Gastrocnemius medialis (tissue), 4 donors: ENCODE measurements at places on chromosomes 7 and 10. TPM values are rescaled to one million over a fixed set of nuclear protein-coding genes. Genes with fewer than 3 reads are reported as not detected.

DNA sequence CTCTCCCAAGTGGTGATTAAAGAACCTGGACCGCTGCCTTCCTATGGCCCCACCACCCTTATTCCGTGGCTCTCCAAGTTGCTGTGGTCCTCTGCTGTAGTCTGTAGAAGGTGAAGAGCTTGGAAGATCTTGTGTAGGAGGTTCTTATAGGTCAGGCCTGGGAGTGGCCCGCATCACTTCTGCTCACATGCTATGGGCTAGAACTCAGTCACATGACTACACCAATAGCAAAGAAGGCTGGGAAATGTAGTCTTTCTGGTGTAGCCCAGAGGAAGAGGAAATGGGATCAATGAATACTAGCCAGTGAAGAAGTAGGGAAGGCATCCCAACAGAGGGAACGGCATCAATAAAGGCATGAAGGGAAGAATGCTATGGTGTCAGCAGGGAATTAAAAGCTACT lies 41.3 kb upstream of the AOAH start:
- no peaks in the 10 kb centered on the region for H3K4me1 ChIP-seq
- no peak overlapping the region for H3K4me3 ChIP-seq
- H3K27ac ChIP-seq, result no peak overlapping the region
- no peaks in the 10 kb centered on the region for H3K36me3 ChIP-seq
- H3K27me3 ChIP-seq, result no peaks in the 10 kb centered on the region

DNA sequence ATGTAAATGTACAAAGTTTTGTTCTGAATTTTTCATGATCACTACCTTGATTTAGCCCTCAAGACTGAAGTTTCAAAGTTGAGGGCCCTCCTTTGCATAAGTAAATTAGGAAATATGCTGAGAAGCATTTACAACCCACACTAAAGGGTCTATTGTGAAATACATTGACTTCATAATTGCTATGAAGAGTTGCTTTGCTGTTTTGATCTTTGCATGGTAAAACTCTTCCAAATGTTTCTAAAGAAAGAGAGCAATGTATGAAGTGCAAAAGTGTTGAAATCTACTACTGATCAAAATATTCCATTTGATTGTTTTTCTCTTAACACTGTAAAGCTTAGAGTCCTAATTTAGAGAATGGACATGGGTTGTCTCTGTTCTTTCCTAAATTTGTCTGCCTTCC lies 77.2 kb downstream of the C7orf25 start:
- no peak for DNase-seq
- H3K36me3 ChIP-seq, result no peaks in the 10 kb centered on the region
- H3K4me3 ChIP-seq, result no peak overlapping the region
- no peaks in the 10 kb centered on the region for H3K27me3 ChIP-seq

DNA sequence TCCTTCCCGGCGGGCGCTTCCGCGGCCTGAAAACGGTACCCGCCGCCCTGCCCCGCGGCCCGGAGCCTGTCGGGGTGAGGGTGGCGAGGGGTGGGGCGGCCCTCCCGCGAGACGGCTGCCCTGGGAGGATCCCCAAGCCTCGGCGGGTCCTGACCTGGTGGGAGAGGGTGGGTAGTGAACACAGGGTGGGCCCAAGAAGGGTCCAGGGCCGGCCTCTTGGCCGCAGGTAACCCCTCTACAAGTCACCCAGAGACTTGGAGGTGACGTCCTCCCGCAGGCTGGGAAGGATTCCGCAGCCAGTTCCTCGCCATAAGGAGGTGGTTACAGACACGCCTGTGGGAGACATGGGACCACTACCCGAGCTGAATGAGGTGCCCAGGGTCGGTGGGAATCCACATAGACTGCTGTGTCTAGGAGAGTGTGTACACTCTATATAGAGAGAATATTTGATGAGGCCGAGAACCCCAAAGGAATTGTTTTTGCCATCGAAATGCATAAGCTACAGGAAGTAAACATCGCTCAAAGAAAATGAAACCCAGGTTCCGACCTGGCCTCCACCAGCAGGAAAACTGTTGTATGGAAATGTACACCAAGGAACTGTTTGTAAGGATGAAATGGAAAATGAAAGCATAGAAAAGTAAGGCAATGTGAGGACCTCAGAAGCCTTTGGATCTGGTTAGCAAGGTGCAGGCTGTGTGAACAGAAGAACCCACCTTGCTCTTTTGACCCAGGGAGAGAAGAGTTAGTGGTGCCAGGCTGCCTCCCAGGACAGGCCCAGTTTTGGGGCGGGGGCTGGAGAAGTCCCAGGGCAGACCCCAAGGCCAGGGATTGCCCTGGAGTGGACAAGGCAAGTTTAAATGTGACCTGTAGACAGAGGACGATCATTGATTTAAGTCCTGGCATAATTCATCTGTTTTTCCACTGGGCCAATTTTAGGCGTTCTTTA lies 659 bp downstream of the OPTN start:
- H3K4me1 ChIP-seq, result peaks cover 39% of the 10 kb centered on the region
- H3K36me3 ChIP-seq, result no peaks in the 10 kb centered on the region
- peak overlapping the region; percentile 99 for H3K27ac ChIP-seq
- DNase-seq, result no peak
- peak overlapping the region; percentile 94 for H3K4me3 ChIP-seq

DNA sequence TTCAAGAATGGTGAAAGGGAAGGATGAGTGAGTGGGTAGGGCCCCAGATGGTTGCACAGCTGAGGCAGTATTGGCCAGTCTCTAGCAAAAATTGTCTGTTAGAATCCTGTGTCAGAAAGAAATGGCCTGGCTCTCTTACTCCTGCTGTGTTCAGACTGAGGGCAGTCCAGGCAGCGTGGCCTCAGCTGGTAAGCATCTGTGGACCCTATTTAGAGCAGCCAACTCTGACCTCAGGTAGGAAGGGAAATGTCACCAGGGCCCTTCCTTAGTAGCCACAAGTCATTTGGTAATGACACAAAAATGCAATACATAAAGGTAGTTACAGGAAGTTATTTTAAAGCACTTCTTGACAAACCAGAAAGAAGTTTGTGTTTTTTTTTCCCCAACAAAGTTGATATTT lies 1194.7 kb downstream of the CNTNAP2 start:
- no peak for DNase-seq
- no peaks in the 10 kb centered on the region for H3K4me1 ChIP-seq
- no peak overlapping the region for H3K4me3 ChIP-seq
- no peaks in the 10 kb centered on the region for H3K27me3 ChIP-seq
- no peaks in the 10 kb centered on the region for H3K36me3 ChIP-seq
- H3K27ac ChIP-seq, result no peak overlapping the region

GRCh38 chr7:41747961-41748360 lies 45.1 kb upstream of the INHBA start:
- H3K27ac ChIP-seq, result no peak overlapping the region
- H3K36me3 ChIP-seq, result no peaks in the 10 kb centered on the region
- DNase-seq, result no peak
- H3K4me1 ChIP-seq, result no peaks in the 10 kb centered on the region
- no peaks in the 10 kb centered on the region for H3K27me3 ChIP-seq

DNA sequence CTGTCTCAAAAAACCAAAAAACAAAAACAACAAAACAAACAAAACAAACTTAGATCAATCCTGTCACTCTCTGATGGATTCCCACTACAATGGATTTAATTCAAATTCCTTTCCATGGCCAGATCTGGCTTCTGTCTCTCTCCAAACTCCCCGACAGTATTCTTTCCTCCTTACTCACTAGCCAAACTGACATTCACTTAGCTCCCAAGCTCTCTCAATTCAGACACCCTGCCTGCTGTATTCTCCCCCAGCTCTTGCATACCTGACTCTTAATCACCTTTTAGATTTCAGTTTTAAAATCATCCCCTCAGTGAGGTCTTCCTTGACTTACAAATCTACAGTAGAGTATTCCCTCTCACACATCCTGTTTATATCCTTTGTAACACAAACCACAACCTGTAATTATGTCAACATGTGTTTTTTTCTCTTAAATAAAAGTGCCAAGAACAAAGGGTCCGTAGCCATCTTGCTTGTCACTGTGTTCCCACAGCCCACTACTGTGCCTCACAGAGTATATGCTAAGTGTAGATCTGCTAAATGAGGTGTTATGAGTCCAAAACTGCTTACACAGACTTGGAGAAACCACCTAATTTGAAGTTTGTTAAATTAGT lies 14.4 kb downstream of the HERPUD2 start:
- no peaks in the 10 kb centered on the region for H3K36me3 ChIP-seq
- H3K27ac ChIP-seq, result no peak overlapping the region
- no peak overlapping the region for H3K4me3 ChIP-seq
- no peaks in the 10 kb centered on the region for H3K27me3 ChIP-seq
- H3K4me1 ChIP-seq, result peaks cover 24% of the 10 kb centered on the region

DNA sequence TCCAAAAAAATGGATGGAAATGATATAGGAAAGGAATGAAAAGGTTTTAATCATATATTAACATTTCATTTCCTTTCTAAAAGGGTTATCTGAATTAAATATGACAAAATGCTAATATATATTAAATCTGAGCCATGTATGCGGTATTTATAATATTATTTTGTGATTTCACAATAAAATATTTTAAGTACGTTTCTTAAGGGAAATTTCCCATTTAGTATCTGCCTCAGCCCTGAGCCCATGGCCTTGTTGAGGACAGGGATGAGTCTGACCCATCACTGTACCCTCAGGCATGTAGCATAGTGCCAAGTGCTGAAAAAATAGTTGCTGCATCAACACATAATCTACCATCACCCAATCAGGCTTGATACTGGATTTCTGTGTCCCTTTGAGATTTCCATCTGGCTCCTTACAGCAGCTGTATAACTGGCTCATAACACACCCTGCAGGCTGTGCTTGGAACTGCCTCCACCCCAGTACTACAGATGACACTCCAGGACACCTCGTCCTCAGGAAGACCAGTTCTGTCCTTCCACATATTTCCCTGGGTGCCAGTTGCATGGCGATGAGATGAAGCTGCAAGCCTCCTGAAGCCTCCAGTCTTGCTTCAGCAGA lies 59.4 kb upstream of the ASAH2 start:
- H3K36me3 ChIP-seq, result no peaks in the 10 kb centered on the region
- DNase-seq, result no peak

DNA sequence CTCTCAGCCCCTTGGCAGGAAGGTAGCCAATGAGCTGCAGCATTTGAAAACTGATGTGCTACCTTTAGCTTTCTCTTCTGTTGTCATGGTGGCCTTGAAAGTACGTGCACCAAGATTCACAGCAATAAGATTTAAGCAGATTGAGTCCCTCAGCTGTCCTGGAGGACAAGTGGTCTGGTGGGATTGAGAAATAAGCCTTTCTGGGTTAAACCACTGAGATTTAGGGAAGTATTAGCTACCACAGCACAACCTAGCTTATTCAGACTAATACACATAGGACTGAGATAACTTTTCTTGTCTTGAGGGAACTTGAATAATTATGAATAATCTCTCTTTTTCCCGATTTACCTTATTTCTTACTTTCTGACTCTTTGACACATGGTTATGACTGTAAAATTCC lies 324.0 kb downstream of the PTEN start:
- no peak overlapping the region for H3K4me3 ChIP-seq
- DNase-seq, result no peak
- no peaks in the 10 kb centered on the region for H3K27me3 ChIP-seq
- no peaks in the 10 kb centered on the region for H3K36me3 ChIP-seq
- no peak overlapping the region for H3K27ac ChIP-seq

DNA sequence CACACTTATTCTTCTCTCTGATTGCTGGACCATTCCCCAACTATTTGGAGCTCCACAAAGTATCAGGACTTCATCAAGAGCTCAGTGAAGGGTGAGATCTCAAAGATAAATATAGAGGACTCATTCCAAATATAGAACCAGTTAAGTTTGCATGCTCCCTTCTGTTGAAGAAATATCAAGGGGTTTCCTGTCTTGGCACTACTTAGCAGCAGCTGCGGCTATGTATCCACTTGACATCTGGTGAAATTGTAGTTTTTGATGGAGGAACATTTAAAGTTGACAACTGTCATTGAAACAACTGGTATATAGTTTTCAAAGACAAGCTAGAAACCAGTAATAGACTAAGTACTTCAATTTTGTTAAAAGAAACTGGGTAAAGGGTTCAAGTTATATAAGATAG lies 1.0 kb upstream of the SPAG6 start:
- H3K27me3 ChIP-seq, result peaks cover 60% of the 10 kb centered on the region
- H3K4me3 ChIP-seq, result no peak overlapping the region
- H3K4me1 ChIP-seq, result peaks cover 4% of the 10 kb centered on the region
- no peak for DNase-seq
- no peaks in the 10 kb centered on the region for H3K36me3 ChIP-seq

DNA sequence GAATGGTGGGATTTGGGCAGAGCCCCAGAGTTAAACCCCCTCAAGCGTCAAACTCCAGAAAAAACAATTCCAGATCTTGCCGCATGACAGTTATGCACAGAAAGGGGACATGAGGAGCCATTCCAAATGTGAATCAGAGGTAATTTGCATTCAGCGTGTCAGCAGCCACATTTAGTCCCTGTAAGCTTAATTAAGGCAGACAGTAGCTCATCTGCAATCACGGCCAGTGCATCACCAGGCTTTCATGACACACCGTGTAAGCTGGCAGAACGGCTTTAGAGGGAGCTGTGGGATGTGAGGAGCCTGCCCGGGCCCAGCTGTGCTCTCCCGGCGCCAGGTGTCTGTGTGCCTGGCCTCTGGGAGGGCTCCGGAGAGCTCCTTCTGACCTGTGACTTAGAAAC lies 18.7 kb upstream of the PRKAG2 start:
- H3K27ac ChIP-seq, result no peak overlapping the region
- H3K4me1 ChIP-seq, result no peaks in the 10 kb centered on the region
- no peaks in the 10 kb centered on the region for H3K36me3 ChIP-seq
- no peak for DNase-seq

- H3K27me3 ChIP-seq, result no peaks in the 10 kb centered on the region
- H3K27ac ChIP-seq, result peak overlapping the region; percentile 90
- H3K4me3 ChIP-seq, result peak overlapping the region; percentile 91
- DNase-seq, result peak; percentile 23
- peaks cover 52% of the 10 kb centered on the region for H3K4me1 ChIP-seq
- H3K36me3 ChIP-seq, result no peaks in the 10 kb centered on the region
These were observed 1.4 kb downstream of the PARD3 start for GRCh38 chr10:34813626-34814222.

- H3K27ac ChIP-seq, result no peak overlapping the region
- no peaks in the 10 kb centered on the region for H3K27me3 ChIP-seq
- H3K4me3 ChIP-seq, result no peak overlapping the region
- H3K36me3 ChIP-seq, result no peaks in the 10 kb centered on the region
- no peak for DNase-seq
These were observed 38.3 kb downstream of the LYZL2 start for GRCh38 chr10:30591249-30591670.

DNA sequence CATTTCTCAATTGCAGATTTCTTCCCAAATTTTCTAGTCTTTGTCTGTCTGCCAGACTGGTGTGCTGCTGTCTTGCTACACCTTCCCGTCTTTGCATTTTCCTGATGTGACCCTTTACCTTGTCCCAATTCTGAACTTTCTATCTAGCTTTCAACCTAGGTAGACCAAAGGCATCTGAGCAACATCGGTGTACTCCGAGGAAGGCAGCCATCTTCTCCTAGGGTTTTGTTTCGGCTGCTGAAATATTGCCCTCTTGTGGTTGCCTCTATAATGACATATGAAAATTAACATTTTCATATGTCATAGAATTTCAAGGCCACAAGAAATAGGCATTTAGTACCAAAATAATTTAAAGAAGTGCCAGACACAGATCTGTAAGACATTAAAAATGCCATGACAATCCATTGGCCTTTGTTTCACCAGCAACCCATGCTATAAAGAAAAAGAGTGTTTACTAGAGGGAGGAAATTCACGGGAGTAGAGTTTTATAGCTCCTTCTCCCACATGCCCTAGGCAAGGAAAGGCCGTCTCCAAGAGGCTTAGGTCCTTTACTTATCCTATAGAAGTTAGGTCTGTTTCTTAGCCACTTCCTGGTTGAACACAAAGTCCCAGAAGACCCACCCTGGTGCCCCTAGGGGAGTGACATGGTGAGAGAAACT lies 23.4 kb downstream of the OR9A2 start:
- H3K4me3 ChIP-seq, result no peak overlapping the region

Gene SND1
- 73.0 TPM for total RNA-seq

Gene FLNC
- 1,817 TPM for total RNA-seq

Gene FAM25C
- total RNA-seq, result not detected

Gene GIMAP1
- 4.1 TPM for total RNA-seq
